ENCODE measurements at places on chromosomes 5 and 9.

GRCh38 chr9:7143645-7144200 is 385.9 kb downstream of the KDM4C start:
- DNase-seq, result no peak
- H3K4me1 ChIP-seq, result no peaks in the 10 kb centered on the region
- H3K4me3 ChIP-seq, result no peak overlapping the region
- H3K36me3 ChIP-seq, result peaks cover 3% of the 10 kb centered on the region
- no peak overlapping the region for H3K27ac ChIP-seq

DNA sequence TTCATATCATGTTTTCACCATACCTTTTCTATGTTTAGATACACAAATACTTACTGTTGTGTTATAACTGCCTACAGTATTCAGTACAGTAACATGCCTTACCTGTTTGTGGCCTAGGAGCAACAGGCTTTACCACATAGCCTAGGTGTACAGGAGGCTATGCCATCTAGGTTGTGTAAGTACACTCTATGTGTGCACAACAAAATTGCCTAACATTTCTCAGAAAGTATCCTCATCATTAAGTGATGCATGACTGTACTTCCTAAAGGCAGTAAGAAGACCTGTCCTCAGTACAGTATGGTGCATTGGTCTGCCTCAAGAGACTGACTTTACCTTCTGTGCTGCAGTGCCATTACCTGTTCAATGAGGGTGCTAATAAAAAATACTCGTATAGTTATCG is 7.9 kb downstream of the TXN start:
- no peak overlapping the region for H3K4me3 ChIP-seq
- no peak overlapping the region for H3K27ac ChIP-seq
- no peak for DNase-seq
- peaks cover 68% of the 10 kb centered on the region for H3K36me3 ChIP-seq
- H3K27me3 ChIP-seq, result no peaks in the 10 kb centered on the region
- peaks cover 8% of the 10 kb centered on the region for H3K4me1 ChIP-seq

- DNase-seq, result peak; percentile 60
- H3K27ac ChIP-seq, result peak overlapping the region; percentile 83
- no peaks in the 10 kb centered on the region for H3K27me3 ChIP-seq
- H3K36me3 ChIP-seq, result no peaks in the 10 kb centered on the region
These were observed 36.4 kb upstream of the GAS1 start for GRCh38 chr9:86983620-86984259.

DNA sequence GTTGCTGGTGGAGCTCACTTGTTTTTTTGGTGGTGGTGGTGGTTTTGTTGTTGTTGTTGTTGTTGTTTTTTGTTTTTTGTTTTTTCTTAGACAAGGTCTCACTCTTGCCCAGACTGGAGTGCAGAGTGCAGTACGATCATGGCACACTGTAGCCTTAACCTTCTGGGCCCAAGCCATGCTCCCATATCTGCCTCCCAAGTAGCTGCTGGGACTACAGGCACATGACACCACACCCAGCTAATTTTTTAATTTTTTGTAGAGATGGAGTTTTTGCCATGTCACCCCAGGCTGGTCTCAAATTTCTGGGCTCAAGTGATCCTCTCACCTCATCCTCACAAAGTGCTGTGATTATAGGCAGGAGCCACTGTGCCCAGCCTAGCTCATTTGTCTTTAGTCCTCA is 53.5 kb downstream of the NUP214 start:
- H3K4me1 ChIP-seq, result peaks cover 30% of the 10 kb centered on the region
- no peak overlapping the region for H3K4me3 ChIP-seq
- no peaks in the 10 kb centered on the region for H3K27me3 ChIP-seq
- H3K36me3 ChIP-seq, result peaks cover 35% of the 10 kb centered on the region
- DNase-seq, result no peak

- DNase-seq, result peak; percentile 93
- H3K36me3 ChIP-seq, result peaks cover 8% of the 10 kb centered on the region
- H3K27me3 ChIP-seq, result no peaks in the 10 kb centered on the region
- peak overlapping the region; percentile 64 for H3K27ac ChIP-seq
These were observed 714 bp downstream of the SIGMAR1 start for GRCh38 chr9:34636791-34637355.

DNA sequence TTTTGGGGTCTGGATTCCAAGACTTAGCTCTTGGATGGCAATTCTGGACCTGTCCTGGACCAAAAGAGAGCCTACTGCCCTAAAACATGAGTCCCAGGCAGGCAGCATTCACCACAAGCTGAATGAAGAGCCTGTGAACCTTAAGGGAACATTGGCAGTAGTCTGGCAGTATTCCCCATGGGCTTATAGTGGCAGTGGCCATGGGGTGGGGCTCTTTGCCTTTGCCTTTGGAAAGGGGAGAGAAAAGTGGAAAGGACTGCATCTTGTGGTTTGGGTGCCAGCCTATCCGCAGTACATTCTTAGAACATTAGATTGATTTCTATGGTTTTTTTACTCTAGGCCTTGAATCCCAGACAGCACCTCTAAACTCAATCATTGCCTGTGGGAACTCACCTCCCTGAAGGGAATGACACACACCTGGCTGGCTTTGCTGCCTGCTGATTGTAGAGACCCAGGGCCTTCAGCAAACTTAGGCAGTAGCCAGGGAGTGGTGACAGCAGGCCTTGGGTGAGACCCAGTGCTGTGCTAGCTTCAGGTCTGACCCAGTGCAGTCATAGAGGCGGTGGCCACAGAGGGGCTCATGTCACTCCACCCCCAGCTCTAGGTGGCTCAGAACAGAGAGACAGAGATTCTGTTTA is 216.3 kb downstream of the CETN3 start:
- H3K4me3 ChIP-seq, result no peak overlapping the region
- H3K27me3 ChIP-seq, result no peaks in the 10 kb centered on the region
- DNase-seq, result no peak

DNA sequence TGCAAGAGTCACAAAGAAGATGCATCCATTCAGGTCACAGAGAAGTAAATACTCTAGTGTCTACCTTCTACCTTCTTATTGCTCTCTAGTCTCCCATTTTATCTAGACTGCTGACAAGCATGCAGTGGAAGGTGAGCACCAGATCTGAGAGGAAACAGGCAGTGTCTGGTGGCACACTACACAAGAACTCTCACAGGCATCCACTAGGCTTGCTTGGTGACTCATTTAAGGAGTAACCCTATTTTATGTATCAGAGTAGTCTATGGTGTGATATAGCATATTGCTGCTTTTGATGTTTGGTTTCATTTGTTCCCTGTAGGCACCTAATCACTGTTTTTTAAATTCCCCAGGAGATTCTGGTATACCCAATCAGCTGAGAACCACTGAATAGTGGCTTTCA is 1.6 kb upstream of the THBS4 start:
- H3K27ac ChIP-seq, result no peak overlapping the region
- H3K27me3 ChIP-seq, result peaks cover 67% of the 10 kb centered on the region
- peak; percentile 67 for DNase-seq
- no peak overlapping the region for H3K4me3 ChIP-seq
- H3K4me1 ChIP-seq, result no peaks in the 10 kb centered on the region

GRCh38 chr9:100673249-100673648 is 95.4 kb downstream of the CAVIN4 start:
- no peak for DNase-seq
- no peaks in the 10 kb centered on the region for H3K36me3 ChIP-seq
- H3K4me3 ChIP-seq, result no peak overlapping the region
- H3K27me3 ChIP-seq, result no peaks in the 10 kb centered on the region
- no peaks in the 10 kb centered on the region for H3K4me1 ChIP-seq
- H3K27ac ChIP-seq, result no peak overlapping the region

- H3K36me3 ChIP-seq, result peaks cover 2% of the 10 kb centered on the region
- H3K4me1 ChIP-seq, result peaks cover 19% of the 10 kb centered on the region
- DNase-seq, result peak; percentile 99
- H3K4me3 ChIP-seq, result peak overlapping the region; percentile 30
- peak overlapping the region; percentile 66 for H3K27ac ChIP-seq
- H3K27me3 ChIP-seq, result no peaks in the 10 kb centered on the region
These were observed 13.9 kb downstream of the NINJ1 start for GRCh38 chr9:93119953-93120845.

- H3K36me3 ChIP-seq, result no peaks in the 10 kb centered on the region
- no peaks in the 10 kb centered on the region for H3K27me3 ChIP-seq
- no peak overlapping the region for H3K4me3 ChIP-seq
- no peak for DNase-seq
- H3K27ac ChIP-seq, result no peak overlapping the region
- no peaks in the 10 kb centered on the region for H3K4me1 ChIP-seq
These were observed 578.9 kb downstream of the CETN3 start for GRCh38 chr5:89830691-89831090.

DNA sequence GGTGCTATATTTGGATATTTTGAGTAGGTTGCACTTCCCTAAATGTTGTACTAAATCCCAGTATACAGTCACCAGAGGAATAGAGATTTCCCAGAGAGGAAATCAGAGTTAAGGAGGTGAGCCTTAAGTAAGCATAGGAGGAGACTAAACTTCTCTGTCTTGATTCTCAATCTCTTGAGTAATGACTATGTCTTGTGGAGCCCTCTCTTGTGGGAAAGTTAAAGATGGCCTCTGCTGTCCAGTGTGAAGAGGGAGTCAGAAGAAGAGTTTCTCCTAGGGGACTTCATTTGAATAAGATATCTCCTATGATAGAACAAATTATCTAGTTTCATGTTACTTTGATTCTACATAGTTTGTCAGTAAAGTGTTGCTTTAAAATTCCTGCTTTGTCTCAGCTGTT is 502.5 kb downstream of the PDE4D start:
- no peak for DNase-seq
- no peaks in the 10 kb centered on the region for H3K4me1 ChIP-seq
- no peak overlapping the region for H3K4me3 ChIP-seq
- no peaks in the 10 kb centered on the region for H3K36me3 ChIP-seq

All from osteoblast (primary cell).